ENCODE measurements at places on chromosomes 1 and 21. TPM values are rescaled to one million over a fixed set of nuclear protein-coding genes. Genes with fewer than 3 reads are reported as not detected.

DNA sequence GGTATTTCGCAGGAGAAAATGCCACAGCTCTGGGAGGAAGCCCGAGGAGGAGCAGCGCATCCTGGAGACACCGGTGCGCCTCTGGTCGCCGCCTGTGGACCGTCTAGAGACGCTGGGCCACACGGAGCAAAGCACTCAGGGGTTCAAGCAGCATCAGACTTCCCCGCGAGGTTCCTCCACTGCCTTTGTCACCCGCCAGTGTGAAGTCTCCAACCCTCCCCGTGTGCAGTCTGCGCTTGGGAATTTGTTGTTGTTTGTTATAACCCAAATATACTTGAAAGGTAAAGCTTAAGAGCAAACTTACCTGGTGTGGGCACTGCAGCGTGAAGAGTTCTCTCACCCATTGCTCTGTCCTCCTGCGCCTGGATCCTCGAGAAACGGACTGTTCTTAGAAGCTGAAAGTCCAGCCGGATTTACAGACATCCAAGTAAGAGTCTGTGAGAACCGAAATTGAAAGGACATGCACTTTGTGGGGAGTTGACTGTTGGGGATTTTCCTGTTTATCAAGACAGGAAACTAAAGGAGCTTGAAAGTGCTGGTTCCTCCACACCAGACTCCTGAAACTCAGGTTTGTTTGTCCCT is at the start of gene GBP4:
GBP4 (minus strand) TSS at position 452 of the 582 bp plus-strand sequence; CDS start at position 344, 108 bp downstream.
- no peaks in the 10 kb centered on the region for H3K36me3 ChIP-seq
- H3K4me3 ChIP-seq, result no peak within 1 kb of the TSS
- H3K27me3 ChIP-seq, result no peaks in the 10 kb centered on the region
- H3K4me1 ChIP-seq, result no peaks in the 10 kb centered on the region
- H3K27ac ChIP-seq, result no peak within 1 kb of the TSS

TBX19 gene
- total RNA-seq, result 0.93 TPM

- no peak overlapping the region for H3K4me3 ChIP-seq
- no peak for DNase-seq
- no peaks in the 10 kb centered on the region for H3K4me1 ChIP-seq
- H3K36me3 ChIP-seq, result peaks cover 2% of the 10 kb centered on the region
- no peak overlapping the region for H3K27ac ChIP-seq
These were observed 77.2 kb downstream of the POFUT2 start for GRCh38 chr21:45210461-45210983.

DNA sequence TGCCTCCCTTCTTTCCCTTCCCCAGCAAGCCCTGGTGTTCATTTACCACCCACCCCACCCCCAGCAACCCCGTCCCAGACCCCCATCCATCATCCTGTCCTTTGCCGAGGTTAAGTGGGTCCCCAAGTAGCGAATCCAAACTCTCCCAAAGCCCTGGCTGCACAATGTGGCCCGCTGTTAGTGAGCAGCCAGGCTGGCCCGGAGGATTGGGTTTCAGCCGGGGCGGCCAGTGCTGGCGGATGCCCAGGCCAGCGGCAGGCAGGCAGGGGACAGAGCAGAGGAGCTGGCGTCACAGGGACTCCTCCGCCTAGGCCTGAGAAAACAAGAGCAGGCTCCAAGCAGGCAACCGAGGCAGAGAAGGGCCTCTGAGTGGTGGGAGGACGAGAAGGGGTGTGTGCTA is 61.4 kb downstream of the EPHB2 start:
- H3K4me1 ChIP-seq, result peaks cover 41% of the 10 kb centered on the region
- H3K36me3 ChIP-seq, result no peaks in the 10 kb centered on the region
- H3K27ac ChIP-seq, result no peak overlapping the region
- no peaks in the 10 kb centered on the region for H3K27me3 ChIP-seq
- DNase-seq, result no peak
- H3K4me3 ChIP-seq, result no peak overlapping the region

GRCh38 chr1:78054972-78055371 is 9.2 kb downstream of the GIPC2 start:
- H3K27ac ChIP-seq, result no peak overlapping the region
- H3K4me3 ChIP-seq, result no peak overlapping the region
- no peaks in the 10 kb centered on the region for H3K36me3 ChIP-seq
- DNase-seq, result no peak

SLAMF9 gene
- total RNA-seq, result not detected

DNA sequence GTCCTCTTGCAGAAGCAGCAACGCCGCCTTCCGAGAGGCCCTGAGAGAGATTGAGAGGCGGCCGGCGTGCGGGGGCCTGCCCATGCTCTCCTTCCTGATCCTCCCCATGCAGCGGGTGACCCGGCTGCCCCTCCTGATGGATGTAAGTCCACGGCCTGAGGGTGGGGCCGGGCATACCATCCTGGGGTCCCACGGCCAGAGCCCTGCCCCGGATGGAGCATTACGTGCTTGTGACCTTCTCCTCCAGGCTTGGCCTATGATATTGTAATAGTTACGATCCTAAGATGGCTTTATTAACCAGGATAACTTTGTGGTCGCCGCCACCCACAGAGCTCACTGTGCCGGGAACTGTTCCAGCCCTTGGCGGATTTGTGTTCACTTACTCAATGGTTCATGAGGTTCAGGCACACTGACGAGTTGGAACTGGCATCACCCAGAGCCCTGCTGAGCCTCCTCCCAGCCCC is 18.9 kb downstream of the ARHGEF16 start:
- H3K27ac ChIP-seq, result no peak overlapping the region
- H3K4me3 ChIP-seq, result peak overlapping the region; percentile 59
- H3K36me3 ChIP-seq, result no peaks in the 10 kb centered on the region
- peaks cover 26% of the 10 kb centered on the region for H3K4me1 ChIP-seq
- no peaks in the 10 kb centered on the region for H3K27me3 ChIP-seq

DNA sequence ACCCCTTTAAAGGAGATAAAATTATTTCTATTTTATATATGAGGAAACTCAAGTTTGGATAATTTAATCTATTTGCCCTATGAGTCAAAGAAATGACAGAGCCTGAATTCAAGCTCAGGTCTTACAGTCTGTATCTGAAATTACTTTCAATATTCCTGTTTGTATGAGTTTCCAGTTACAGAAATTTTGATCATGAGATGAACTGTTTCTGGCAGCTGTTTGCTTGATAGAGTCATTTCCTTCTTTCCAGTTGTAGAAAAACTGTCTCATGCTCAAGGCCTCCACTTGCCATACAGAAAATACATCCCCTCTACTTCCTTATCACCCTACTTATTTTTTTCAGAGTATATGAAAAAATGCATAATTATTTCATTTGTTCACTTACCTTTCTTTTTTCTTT is 87.6 kb downstream of the PTPRC start:
- no peak for DNase-seq
- H3K27ac ChIP-seq, result no peak overlapping the region
- H3K36me3 ChIP-seq, result no peaks in the 10 kb centered on the region
- H3K4me3 ChIP-seq, result no peak overlapping the region
- no peaks in the 10 kb centered on the region for H3K4me1 ChIP-seq

DNA sequence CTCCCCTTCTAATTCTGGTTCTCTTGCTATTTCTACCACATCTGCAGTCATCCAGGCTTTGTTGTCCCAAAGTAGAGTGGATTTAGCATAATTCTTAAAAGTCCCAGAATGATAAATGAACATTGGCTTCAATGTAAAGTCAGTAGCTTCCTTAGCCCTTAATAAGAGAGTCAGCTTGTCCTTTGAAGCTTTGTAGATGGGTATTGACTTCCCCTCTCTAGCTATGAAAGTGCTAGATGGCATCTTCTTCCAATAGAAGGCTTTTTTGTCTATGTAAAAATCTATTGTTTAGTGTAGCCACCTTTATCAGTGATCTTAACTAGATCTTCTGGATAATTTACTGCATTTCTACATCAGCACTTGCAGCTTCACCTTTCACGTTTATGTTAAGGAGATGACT is 181.4 kb upstream of the B3GALT2 start:
- no peak for DNase-seq
- H3K4me1 ChIP-seq, result no peaks in the 10 kb centered on the region
- H3K4me3 ChIP-seq, result no peak overlapping the region
- no peaks in the 10 kb centered on the region for H3K36me3 ChIP-seq
- no peaks in the 10 kb centered on the region for H3K27me3 ChIP-seq

DNA sequence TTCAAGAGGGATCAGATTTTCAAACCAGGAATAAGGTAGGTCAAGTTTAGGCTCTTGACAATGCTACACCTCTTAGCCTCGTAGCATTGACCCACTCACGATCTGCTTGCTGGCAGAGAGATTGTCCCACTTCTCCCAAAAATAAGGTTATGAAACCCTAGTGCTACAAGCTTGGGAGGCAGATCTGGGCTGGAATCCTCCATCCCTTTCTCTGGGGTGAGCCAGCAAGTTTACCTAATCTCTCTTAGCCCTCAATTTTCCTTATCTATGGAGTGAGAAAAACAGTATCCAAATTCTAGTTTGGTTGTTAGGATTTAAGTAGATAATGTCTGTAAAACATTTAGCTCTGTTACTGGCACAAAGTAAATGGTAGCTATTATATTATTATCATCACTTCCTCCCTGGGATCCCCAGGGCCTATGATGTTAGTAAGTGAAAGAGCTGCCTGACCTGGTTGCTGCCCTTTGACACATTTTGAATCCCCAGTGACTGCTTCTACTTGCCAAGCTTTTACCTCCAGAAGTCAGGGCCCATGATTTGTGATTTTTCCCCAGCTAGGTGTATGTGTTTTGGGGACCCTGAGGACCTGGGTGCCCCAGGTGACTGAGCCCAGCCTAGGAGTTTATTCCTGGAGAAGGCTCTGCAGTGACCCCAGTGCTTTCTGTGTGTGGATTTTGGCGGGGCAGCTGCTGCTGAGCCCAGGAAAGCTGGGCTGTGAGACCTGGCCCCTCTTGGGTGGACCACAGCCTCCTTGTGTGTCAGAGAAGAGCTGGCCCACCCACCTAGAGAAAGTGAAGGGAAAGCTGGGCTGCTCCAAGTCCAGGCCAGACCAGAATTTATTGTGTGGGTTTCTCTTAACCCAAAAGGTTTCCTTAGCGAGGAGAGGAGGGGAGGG is 48.2 kb upstream of the VANGL1 start:
- DNase-seq, result no peak
- no peak overlapping the region for H3K4me3 ChIP-seq
- H3K4me1 ChIP-seq, result peaks cover 8% of the 10 kb centered on the region
- no peaks in the 10 kb centered on the region for H3K36me3 ChIP-seq
- H3K27ac ChIP-seq, result no peak overlapping the region

GRCh38 chr21:38937286-38937790 is 131.6 kb downstream of the ETS2 start:
- DNase-seq, result no peak
- no peak overlapping the region for H3K27ac ChIP-seq
- H3K4me1 ChIP-seq, result peaks cover 14% of the 10 kb centered on the region
- H3K36me3 ChIP-seq, result no peaks in the 10 kb centered on the region
- no peak overlapping the region for H3K4me3 ChIP-seq

RIMKLA gene
- total RNA-seq, result 2.7 TPM

DNA sequence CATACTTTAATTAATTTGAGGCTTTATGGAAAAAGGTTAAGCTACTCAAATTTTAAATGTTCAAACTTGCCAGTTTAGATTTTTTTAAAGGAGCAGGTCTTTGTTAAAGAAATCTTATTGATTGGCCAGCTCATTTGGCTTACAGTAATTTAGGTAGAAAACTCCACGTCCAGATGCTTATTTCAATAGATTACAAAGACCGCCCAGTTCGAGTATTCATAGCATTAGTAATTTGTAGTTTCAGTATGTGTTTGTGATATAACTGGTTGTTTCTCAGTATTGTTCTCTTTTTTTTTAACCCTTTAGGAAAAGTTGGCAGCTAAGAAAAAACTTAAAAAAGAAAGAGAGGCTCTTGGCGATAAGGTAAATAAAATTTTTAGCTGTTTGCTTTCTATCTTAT is 1.6 kb downstream of the RPF1 start:
- peaks cover 24% of the 10 kb centered on the region for H3K4me1 ChIP-seq
- H3K4me3 ChIP-seq, result peak overlapping the region; percentile 60
- no peak overlapping the region for H3K27ac ChIP-seq

RAB25 gene
- total RNA-seq, result not detected
